EL (cell line): ENCODE measurements at places on chromosomes 3 and 15.

DNA sequence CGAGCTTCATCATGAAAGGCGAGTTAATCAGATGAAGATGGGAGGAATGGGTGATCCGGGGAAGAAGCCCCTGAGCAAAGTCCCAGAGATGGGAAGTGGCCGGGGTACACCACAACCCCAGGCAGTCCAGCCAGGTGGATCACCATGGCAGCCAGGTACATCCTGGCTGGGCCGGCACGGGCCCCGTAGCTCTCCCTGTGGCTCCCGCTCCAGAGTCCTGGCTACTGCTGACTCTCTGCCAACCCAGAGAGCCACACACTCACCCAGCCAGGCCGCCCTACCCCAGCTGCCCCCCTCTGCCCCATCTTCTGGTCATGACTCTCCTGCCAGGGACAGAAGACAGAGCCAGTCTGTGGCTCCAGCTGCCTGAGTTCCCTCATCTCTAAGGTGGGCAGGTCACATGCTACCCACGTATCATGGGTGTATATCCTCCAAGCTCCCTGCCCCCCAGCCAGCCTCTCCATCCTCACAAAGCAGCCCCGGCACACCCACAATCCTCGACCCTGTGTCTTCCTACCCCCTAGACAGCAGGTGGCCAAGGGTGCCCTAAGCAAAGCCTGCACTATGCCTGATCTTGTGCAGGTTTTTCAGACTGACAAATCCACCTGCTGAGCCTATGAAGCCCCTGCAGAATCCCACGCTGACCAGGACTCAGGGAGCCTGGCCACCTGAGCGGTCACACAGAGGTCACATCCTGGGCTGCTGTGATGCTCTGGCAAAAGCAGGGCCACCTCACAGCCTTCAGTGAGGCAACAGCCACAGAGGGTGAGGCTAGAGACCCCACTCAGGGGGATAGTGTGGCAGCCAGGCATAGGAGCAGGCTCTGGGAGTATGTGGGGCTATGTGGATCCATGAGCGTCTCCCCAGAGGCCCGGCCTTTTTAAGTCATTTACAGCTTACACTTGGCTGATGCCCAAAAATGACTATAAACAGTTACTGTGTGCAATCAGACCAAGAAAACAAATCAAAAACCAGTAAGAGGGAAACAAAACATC, 13.2 kb downstream of the XXYLT1 start:
- no peak for DNase-seq

- DNase-seq = no peak
These were observed 90.5 kb upstream of the LRRN1 start for GRCh38 chr3:3708769-3709115.

DNA sequence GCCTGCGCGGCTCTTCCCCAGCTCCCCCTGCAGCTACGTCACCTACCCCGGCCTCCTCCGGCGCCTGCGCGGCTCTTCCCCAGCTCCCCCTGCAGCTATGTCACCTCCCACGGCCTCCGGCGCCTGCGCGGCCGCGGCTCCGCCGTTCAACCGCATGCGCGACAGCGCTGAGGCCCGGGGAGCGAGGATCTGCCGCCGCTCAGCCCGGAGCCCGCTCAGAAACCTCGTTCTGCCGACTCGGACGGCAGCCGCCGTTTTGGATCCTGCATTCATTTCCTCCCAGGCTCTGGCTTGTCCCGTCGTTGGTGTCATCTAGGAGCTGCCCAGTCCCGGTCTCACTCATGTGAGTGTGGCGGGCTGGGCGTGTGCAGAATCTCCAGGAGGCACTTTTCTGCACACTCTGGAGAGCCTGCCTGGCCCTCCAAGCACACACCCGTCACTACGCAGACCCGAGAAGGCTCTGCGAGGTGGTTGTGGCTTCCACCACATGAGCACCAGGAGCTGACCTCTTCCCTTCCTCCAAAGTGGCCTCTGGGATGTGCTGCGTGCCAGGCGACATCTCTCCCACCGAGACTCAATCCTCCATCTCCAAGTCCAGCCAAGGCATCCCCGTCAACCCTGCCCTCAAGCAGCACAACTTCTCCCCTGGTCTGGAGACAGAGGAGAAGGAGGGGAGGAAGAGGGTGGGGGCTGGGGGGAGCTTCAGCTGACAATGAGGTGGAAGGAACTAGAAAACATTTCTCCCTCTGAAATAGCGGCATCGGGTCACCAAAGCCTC, 165.3 kb downstream of the CHSY1 start:
- DNase-seq = no peak

DNA sequence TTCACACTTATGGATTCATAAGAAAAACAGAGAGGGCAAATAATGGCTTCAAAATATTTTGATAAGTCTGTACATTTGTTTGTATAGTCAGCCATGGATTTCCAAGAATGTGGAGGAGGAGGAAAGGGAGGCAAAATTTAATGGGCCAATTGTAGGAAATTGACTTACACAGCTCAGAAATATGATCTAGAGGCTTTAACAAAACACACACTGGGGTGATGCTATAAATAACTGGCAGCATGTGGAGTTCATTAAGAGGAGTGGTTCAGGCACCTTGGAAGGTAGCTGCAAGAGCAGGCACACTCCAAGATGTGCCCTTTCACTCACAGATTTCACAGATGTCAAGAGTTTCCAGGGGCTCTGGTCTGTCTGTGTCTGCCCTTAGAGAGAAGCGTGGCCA, 193.4 kb upstream of the RASGRP1 start:
- DNase-seq = peak; percentile 83

DNA sequence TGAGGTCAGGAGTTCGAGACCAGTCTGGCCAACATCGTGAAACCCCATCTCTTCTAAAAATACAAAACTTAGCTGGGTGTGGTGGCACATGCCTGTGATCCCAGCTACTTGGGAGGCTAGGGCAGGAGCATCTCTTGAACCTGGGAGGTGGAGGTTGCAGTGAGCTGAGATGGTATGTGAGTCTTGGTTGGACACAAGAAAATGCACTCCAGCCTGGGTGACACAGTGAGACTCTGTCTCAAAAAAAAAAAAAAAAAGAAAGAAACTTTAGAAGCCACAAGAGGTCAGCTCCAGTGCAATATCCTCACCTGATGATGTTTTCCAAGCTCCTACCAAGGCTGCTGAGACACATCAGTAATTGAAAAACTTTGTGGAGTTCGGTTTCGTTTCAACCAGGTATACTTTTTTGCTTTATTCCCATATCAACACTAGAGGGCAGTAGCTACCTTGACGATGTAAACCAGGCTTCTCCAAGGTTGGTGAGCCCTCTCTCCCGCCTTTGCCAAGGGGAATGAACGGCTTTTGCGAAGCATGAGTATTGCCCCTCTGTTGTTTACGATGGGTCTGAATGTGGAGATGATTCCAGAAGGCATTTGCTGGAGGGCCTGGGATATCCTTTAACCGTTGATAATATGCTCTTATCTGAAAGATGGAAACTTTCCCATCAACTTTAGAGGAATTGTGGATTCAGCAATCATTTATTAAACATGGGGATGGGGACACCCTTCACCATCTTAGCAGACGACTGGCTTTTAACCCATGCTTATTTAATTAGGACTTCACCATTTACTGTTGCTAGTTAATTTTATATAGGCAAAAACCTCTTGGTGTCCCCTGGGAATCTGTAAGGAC, 202.8 kb downstream of the SV2B start:
- peak; percentile 55 for DNase-seq

DNA sequence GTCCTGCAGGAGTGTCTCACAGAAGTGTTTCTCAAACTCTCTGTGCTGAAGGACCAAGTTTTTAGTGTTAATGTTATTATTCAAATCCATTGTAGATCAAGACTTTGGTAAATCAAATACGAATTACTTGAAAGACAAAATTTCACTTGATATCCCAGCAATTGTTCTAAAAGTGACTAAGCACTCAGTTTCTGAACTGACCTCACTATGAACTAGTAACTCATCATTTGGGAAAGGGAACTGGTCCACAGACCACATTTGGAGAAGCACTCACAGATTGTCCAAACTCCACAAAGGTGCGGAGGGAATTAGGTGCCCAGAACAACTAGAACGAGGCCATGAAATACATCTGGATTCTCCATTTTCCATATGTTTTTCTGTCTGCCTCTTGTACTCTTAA, 25.6 kb downstream of the FAM43A start:
- DNase-seq = no peak

- peak; percentile 35 for DNase-seq
These were observed 410.6 kb upstream of the WNT5A start for GRCh38 chr3:55897573-55898224.

DNA sequence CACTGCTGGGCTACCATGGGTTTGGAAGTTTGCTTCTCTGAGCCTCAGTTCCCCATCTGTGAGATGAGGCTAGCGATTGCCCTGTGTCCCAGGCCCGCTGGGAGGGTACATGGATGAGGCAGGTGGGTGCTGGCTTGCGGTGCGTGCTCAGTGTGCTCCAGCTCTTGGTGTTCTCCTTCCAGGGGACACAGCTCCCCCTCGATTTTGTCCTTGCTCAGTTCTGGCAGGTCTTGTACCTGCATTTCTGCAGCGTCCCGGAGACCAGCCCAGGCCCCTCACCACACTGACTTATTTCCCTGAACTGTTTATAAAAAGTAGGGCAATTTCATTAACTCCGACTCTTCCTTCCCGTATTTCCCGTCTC, 95.4 kb downstream of the TBC1D2B start:
- no peak for DNase-seq

- DNase-seq = no peak
These were observed 39.7 kb downstream of the FGF12 start for GRCh38 chr3:192687488-192688152.

DNA sequence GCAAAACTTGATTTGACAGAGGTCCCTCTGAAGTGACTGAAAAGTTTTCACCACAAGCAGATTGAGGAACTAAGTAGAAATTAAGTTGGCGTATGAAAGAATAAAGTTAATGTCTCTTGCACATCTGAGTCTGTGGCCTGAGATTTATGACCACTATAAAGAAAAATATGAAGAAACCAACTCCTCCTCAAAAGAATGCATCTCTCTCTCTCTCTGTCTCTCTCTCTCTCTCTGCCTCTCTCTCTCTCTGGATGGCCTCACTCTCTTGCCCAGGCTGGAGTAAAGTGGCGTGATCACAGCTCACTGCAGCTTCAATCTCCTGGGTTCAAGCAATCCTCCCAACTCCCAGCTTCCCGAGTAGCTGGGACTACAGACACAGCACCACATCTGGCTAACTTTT, 55.2 kb downstream of the RPL22L1 start:
- DNase-seq = no peak
